ENCODE measurements at places on chromosomes 3 and 15.

- DNase-seq: no peak
Observed at GRCh38 chr15:60635507-60636352, 156.8 kb upstream of the ICE2 start.

- no peak for DNase-seq
Observed at GRCh38 chr3:52986049-52986448, 59.8 kb downstream of the SFMBT1 start.

- no peak for DNase-seq
Observed at GRCh38 chr3:43198791-43199644, 87.3 kb upstream of the SNRK start.

GRCh38 chr15:33960549-33960935 lies 7.8 kb upstream of the CHRM5 start:
- no peak for DNase-seq

- DNase-seq: no peak
Observed at GRCh38 chr15:41922353-41922752, 28.5 kb upstream of the SPTBN5 start.

GRCh38 chr3:131775650-131776049 lies 259.2 kb downstream of the CPNE4 start:
- no peak for DNase-seq

DNA sequence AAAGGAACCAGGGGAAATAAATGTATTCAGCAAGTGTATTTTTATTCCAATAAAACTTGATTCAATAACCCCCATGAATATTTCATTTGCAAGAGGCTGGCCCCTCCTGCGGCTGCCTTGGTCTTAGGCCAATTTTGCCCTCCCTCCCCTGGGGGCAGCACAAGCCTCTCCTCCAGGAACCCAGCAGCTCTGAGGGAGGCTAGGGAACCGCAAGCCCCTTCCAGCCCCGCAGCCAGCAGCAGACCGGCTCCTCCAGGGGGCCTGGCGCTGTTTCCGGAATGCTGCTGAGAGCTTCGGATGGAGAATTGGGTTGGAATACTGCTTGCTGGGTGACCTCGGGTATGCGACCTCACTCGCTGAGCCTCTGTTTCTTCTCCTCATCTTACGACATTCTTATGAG lies 150.1 kb downstream of the RAB11A start:
- no peak for DNase-seq
